HEK293T (cell line): ENCODE measurements at places on chromosomes 6 and 20.

DNA sequence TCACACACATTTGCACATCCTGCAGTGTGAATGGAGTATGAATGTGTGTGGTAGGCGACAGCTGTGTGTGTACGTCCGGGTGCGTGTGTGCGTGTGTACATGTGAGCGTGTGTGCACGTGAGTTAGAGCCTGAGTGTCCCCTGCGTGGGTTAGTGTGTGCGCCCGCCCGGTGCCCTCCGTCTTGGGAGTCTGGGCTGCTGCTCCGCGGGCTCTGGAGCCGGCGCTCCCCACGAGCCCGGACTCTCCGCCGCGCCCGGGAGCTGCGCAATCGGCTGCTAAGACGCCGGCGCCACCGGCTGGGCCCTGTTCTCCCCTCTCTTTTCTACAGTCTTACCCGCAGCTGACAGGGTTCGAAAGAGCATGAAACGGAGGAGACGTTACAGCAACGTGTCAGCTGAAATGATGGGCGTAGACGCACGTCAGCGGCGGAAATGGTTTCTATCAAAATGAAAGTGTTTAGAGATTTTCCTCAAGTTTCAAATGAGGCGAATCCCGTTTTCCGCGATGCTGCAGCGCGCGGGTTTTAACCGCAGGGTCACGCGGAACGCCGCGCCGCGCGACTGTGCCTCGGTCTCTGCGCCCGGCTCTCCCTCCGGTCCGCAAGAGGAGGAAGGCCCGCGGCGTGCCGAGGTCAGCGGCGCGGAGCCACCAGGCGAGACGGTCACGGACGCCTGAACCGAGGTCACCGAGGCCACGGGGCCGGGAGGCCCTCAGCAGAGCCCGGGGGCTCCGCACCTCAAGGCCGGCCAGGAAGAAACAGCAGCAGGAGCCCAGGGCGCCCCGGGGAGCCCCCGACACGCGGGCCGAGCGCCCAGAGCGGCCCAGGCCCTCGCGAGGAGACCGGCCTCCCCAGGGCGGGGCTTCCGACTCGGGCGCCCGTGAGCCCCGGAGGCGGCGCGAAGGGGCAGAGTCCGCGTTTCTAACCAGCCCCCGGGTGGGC, 95.3 kb upstream of the BHLHE23 start:
- peak; percentile 46 for DNase-seq

- DNase-seq: peak; percentile 60
Observed at GRCh38 chr6:115485400-115485799, 575.3 kb downstream of the FRK start.

DNA sequence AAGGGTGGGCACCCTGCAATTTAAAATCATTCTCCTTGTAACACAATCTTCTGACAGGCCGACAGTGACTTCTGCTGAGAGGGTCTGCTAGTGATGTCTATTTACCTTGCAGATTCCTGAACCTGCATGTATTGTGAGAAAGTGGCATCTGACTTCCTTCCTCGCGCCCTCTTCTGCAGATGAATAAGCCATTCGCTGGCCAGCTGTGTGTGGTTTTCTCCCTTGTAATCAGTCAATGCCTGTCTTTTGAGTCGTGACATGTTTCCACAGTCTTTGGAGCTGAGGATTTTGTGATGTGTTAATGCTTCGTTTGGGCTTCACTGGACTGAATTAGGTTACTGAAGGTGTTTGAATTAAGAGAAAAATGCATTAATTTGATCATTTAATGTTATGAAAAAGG, 125.3 kb downstream of the GRM1 start:
- no peak for DNase-seq

DNA sequence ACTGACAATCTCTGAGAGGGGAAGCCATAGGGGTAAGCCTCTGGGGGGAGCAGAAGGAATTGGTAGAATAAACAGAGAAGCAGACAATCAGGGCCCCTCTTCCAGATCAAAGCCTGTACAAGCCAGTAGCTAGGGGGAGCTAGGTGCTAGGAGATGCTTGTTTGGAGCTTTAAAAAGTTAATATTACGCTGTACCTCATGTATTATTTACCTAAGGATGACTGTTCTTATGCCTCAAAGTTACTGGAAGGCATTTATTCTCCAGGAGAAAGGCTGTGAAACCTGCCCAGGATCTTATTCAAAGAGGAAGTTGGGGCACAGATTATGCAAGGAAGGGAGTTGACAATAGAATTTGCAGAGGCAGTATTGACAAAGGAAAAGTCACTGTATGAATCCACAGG, 111.8 kb upstream of the SLC35F1 start:
- DNase-seq: no peak

DNA sequence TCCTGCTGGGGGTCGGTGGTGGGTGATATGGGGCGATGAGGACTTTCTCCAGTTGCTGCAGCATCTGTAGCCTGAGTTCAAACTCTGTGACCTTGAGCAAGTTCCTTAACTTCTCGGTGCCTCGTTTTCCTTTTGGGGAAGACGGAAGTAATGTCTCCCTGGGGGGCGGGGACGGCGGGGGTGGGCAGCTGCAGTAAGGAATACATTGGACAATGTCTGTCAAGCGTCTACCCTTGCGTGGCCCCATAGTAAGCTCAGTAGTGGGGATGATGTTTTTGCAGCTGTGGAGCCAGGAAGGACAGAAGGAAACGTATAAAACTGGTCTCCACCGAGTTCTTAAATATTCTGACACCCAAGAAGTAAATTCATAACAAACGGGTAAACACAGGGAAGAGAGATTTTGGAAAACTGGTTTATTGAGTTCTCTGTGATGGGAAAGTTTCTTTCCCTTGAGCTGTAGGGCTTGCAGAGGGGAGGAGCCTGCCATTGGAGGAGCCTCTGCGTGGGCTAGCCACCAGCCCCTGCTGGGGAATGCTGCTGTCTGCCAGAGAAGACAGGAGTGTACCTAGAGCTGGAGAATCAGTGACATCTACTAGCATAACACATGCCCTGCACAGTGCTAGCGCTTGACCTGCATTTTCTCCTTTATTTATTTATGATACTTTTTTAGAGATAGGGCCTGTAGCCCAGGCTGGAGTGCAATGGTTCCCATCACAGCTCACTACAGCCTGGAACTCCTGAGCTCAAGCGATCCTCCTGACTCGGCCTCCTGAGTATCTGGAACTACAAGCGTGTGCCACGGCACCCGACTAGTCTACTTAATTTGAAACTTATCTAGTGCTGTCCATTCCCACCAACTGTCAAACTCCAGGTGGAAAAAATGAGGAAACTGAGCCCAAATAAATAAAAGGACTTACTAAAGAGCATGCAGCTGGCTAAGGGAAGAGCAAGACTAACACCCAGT, 1.2 kb upstream of the ACSS1 start:
- no peak for DNase-seq

GRCh38 chr6:121430514-121431460, 4.7 kb upstream of the GJA1 start:
- no peak for DNase-seq

GRCh38 chr6:30142665-30143064, 6.7 kb downstream of the TRIM40 start:
- no peak for DNase-seq

GRCh38 chr20:20317195-20317594, 50.7 kb upstream of the INSM1 start:
- no peak for DNase-seq

DNA sequence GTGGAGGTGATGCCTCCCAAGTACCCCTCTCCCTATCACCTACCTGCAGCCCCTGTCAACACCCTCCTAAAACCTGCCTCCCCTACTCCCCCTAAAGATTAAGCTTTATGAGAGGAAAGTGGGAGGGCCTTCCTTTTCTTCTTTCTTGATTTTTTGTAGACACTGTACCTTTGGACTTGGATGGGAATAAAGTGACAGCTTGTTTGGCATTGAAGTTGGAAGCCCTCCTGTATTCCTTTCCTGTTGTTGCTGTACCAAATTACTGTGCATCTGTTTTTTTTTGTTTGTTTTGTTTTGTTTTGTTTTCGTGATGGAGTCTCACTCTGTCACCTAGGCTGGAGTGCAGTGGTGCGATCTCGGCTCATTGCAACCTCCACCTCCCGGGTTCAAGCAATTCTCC, 99.3 kb upstream of the NFATC2 start:
- DNase-seq: no peak

DNA sequence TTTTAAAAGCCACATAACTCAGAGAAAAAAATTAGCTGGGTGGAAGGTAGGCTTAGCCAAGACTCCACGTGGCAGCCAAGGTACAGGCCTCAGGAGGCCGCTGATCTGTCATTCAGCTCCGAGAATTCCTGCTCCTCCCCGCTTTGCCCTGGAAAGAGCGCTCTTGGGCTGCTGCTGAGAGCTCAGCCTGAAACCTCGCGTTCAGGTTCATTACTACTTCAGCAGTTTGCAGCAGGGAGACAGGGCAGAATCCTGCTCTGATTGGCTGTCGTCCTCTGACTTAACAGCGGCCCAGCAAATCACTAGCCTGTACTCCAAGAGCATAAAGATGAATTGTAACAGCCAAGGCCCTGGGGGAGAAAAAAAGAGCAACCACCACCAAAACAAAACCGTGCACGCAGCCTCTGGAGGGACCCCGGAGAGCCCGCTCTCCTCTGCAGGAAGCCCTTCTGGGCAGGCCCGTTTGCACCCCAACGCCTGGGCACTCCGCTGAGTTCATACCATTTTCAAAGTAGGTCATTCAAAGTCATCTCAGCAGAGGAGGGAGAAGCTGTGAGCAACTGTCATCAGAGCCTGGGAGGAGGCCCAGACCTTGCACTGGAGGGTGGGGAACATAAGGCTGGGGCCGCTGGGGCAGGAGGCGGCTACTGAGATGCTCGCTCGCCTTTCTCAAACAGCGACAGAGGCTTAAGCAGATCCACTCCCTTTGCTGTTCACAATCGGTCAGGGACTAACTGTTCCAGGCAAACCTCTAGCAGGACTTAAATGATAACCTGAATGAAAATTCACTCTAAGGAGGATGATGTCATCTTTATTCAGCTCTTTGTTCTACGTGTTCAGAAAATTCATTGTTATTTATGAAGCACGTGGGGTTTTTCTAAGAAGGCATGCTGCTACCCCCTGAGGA, 42.3 kb upstream of the ATXN1 start:
- DNase-seq: peak; percentile 75

DNA sequence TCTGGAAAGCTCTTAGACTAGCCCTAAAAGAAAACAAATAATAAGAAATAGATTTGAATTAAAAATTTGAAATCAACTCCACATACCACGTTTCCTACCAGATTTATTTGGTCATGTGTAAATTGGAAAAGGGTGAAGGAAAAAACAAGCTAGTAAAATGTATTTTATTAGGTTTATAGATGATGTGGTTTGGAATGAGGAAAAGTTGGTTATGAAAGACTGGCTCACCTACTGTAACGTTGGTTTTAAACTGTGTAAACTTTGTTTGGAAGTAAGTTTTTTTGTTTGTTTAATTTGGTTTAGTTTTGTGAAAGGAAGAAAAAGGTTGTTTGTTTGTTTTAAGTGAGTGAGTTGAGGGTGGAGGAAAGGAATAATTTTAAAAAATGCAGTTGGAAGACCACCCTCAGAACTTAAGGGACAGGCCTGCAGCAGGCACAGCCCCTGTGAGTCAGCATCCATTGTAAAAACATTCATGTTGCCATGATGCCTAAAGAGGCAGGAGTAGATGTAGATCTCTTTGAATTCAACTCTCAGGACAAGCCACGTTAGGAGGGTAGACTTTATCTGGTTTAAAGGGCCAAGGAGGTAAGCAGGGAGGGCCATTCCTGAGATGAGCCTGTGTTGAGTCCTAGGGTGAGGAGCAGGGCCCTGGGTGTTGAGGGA, 93.7 kb upstream of the SCGN start:
- DNase-seq: no peak

DNA sequence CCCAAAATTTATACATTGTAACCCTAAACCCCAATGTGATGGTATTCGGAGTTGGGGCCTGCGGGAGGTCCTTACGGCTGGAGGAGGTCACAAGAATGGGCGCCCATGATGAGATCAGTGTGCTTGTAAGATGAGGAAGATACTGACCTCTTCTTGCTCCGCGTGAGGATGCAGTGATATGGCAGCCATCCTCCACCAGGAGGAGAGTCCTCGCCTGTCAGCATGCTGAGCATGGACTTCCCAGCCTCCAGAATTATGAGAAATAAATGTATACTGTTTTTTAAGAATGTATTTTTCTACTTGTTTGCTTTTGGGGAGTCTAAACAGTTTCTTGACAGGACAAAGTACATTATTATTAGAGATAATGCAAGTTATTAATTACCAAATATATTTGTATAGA, 8.7 kb upstream of the SYNDIG1 start:
- no peak for DNase-seq

DNA sequence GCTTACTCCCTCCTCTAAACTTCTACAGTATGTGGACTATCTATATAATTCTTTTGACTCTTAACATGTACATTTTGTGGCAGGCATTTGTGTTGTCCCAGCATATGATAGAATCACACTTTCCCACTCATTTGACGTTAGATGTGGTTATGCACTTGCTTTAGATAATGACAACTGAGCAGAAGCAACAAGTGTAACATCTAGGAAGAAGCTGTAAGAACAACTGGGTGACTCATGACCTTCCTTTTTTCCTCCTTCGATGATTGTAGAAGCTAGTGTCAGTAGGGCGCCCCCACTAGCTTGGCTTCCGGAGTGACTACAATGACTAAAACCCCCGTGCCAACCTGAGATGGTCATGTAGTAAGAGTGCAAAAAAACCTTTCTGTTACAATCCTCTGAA, 74.6 kb upstream of the CEP85L start:
- no peak for DNase-seq

DNA sequence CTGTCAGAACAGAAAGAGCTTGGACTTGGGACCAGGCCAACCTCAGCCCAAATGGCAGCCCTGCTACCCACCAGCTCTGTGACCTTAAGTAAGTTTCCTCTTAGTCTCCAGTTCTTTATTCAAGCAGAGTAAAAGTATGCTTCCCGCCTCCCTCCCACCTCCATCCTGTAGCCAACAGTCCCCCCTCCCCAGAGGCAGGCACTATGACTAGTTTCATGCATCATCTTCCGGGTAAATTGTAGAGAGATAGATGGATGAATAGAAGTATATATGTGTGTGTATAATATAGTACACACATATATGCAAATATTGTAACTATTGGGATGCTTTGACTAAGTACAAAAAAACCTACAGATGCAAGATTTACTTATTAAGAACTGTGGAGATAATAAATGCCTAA, 39.5 kb upstream of the B4GALT5 start:
- DNase-seq: no peak

DNA sequence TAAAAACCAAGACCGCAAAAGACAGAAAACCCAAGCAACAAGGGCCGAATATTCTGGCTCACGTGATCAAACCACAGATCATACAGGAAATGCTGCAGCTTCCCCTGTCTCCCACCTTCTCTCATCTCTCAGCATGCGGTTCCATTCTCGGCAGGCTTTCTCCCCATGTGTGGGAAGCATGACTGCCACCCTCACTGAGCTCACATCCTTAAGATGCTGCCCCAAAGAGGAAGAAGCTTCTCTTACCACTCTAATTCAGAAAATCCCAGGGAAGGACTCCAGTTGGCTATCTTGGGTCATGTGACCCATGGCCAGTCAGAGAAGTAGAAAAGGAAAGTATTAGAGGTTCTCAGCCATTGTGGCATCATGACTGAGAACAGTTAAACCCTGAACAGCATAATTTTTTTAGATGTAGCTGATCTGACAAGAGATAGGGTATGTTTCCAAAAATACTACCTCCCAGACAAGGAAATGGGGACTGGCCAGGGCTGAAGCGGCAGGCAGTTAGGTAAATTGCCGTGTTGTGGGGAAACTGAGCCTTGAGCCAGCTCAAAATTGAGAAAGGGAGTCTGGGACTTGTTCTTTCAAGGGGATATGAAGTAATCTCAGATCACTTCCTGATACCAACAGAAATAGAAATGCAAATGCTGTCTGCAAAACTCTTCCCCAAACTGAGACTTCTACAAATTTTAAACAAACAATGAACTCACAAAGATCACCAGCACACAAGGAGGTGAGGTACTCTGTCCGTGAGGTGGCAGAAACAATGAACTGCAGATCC, 37.1 kb upstream of the GRM4 start:
- no peak for DNase-seq

GRCh38 chr20:11537032-11537431, 380.7 kb upstream of the BTBD3 start:
- DNase-seq: no peak
